WTC11 (cell line): ENCODE measurements at places on chromosomes 3 and 15. TPM values are rescaled to one million over a fixed set of nuclear protein-coding genes. Genes with fewer than 3 reads are reported as not detected.

DHX30 gene
- total RNA-seq, result 97.3 to 99.2 TPM (median 98.1 TPM) in 3 replicates

TUSC7 gene
- total RNA-seq, result not detected in 3 replicates

- 0 out of 2 replicates have a peak overlapping the region, but pooled peaks have one; percentile 11 for H3K4me3 ChIP-seq
- H3K4me1 ChIP-seq, result peaks cover 47% of the 10 kb centered on the region
- H3K36me3 ChIP-seq, result peaks cover 4% of the 10 kb centered on the region; the same call in 1 of the 2 replicates
- H3K27ac ChIP-seq, result peak overlapping the region; percentile 80; the same call in 1 of the 2 replicates
Observed at GRCh38 chr3:129446926-129447325, 6.9 kb downstream of the IFT122 start.

- DNase-seq, result no peak
- no peak overlapping the region for H3K27ac ChIP-seq
- no peaks in the 10 kb centered on the region for H3K27me3 ChIP-seq
- no peak overlapping the region for H3K4me3 ChIP-seq
- H3K4me1 ChIP-seq, result peaks cover 7% of the 10 kb centered on the region
Observed at GRCh38 chr3:96961576-96961975, 147.2 kb downstream of the EPHA6 start.

- no peak for DNase-seq
- H3K36me3 ChIP-seq, result peaks cover 5% of the 10 kb centered on the region
- H3K4me1 ChIP-seq, result peaks cover 15% of the 10 kb centered on the region
Observed at GRCh38 chr3:85670634-85671205, 711.9 kb downstream of the CADM2 start.

DNA sequence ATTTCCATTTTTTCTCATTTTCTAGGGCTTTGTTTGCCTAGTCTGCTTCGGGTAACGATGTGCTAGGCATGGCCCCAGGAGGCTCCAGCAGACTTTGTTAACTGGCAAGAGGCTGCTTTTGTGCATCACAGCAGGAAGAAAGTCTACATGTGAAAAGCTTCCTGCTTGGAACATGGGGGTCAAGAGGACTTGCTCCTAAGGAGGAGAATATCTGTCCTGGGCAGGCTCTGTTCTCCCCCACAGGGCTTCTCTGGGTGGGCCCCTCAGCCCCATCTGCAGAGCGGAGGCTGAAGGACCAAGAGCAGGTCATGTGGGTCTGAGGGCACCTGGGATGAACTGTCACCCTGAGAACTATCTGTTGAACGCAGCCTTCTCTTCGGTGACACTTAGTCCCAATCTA, 94.7 kb downstream of the CCNL1 start:
- no peaks in the 10 kb centered on the region for H3K36me3 ChIP-seq
- H3K27ac ChIP-seq, result no peak overlapping the region
- peaks cover 34% of the 10 kb centered on the region for H3K27me3 ChIP-seq
- DNase-seq, result peak; percentile 28
- no peak overlapping the region for H3K4me3 ChIP-seq

GRCh38 chr3:196537319-196537984, 22.3 kb upstream of the SMCO1 start:
- peaks cover 5% of the 10 kb centered on the region for H3K27me3 ChIP-seq
- peak; percentile 68 for DNase-seq
- peaks cover 3% of the 10 kb centered on the region; the same call in 1 of the 2 replicates for H3K36me3 ChIP-seq
- H3K4me3 ChIP-seq, result no peak overlapping the region

DNA sequence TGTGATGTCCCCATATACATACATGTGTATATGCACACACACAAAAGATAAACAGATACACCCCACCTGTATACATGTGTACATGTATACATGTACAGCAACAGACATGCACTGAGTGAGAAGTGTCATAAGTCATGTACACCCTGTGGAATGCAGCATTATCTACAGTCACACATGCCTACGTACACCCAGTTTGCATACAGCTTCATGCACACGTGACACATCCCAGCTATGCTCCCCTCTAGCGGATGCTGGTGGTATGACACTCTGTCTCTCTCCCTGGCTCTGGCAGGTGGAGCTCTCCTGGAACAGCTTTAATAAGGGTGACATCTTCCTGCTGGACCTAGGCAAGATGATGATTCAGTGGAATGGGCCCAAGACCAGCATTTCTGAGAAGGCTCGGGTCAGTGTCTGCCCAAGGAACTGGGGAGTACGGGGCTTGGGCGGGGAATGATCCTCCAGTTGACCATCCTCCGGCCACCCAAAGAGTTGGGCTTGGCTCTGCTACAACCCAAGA, 6.3 kb downstream of the VILL start:
- DNase-seq, result peak; percentile 88
- H3K27me3 ChIP-seq, result peaks cover 29% of the 10 kb centered on the region
- no peak overlapping the region for H3K4me3 ChIP-seq
- peaks cover 2% of the 10 kb centered on the region; the same call in 1 of the 2 replicates for H3K36me3 ChIP-seq
- H3K4me1 ChIP-seq, result peaks cover 26% of the 10 kb centered on the region

- peaks cover 6% of the 10 kb centered on the region for H3K36me3 ChIP-seq
- peaks cover 19% of the 10 kb centered on the region for H3K4me1 ChIP-seq
- H3K27ac ChIP-seq, result no peak overlapping the region
- no peak overlapping the region for H3K4me3 ChIP-seq
Observed at GRCh38 chr3:16262174-16262573, 2.6 kb downstream of the DPH3 start.
